ENCODE measurements at places on chromosomes 7 and 10.

DNA sequence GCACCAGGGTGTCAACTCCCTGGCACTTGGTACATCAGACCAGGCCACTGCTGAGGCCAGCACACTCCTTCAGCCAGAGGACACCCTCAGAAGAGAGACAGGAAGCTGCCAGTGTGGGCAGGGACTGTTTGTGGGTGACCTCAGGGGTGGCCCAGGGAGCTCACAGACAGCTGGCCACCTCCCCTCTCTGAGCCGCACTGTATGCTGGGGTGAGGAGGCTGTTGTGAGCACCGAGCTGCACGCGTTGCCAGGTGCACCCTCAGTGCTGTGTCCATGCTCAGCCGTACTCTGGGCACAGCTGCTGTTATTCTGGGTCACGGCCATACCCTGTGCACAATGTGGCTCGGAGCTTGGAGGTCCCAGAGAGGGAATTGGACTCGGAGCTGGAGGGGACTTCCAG, 61.5 kb upstream of the NANOS1 start:
- DNase-seq = no peak

- no peak for DNase-seq
These were observed 345.2 kb upstream of the C7orf33 start for GRCh38 chr7:148245381-148245780.

GRCh38 chr7:17013204-17013603, 131.4 kb upstream of the AGR3 start:
- no peak for DNase-seq

- DNase-seq = no peak
These were observed 327.1 kb downstream of the BICC1 start for GRCh38 chr10:58839771-58840170.

DNA sequence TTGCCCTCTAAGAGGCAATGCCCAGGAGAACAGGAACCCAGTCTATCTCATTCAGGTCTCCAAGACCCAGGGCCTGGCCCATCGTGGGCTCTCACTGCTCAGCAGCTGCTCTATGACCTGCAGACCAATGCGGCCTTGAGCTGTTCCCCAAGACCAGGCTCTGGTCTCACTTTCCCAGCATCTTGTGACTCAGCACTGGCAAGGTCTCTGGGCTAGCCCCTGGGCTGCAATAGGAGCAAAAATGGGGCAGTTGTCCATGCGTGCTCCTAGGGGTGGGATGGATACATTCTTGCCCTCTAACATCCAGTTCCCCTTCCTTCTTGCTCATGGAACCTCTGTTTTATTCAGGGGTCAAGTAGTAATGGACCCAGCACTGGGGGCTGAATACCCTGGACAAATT, 13.5 kb downstream of the GCK start:
- DNase-seq = no peak

DNA sequence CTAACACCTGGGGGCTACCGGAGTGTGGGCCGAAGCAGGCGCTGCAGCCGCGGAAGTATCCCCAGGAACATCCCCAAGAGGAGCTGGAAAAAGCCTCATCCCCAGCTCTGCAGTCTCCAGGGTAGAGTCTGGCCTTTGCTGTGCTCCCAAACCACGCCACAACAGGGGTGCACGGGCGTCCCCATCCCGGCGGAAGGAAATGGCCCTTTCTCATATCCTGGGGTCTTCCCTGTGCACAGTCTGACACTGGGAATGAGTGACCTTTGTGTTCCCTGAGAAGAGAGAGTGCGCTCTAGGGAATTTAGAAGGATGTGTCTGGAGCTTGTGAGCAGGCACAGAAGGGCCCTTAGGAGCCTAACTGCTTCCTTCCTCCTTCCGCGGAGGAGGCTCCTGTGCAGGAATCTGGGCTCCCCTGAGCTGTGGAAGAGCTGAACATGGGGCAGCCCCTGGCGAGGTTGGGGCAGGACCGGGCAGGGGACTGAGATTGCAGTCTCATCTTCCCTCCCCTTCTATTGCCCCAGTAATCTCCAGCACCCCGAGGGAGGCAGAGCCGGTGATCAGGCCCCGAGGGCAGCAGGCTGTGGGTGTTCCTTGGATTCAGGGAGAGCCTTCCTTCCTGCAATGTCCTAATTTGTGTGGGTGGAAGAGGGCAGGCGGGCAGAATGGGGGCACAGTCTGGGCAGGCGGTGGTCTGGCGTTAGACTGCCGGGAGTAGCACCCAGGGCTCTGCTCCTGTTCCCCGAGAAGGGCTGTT, 1.3 kb downstream of the REPIN1 start:
- no peak for DNase-seq

DNA sequence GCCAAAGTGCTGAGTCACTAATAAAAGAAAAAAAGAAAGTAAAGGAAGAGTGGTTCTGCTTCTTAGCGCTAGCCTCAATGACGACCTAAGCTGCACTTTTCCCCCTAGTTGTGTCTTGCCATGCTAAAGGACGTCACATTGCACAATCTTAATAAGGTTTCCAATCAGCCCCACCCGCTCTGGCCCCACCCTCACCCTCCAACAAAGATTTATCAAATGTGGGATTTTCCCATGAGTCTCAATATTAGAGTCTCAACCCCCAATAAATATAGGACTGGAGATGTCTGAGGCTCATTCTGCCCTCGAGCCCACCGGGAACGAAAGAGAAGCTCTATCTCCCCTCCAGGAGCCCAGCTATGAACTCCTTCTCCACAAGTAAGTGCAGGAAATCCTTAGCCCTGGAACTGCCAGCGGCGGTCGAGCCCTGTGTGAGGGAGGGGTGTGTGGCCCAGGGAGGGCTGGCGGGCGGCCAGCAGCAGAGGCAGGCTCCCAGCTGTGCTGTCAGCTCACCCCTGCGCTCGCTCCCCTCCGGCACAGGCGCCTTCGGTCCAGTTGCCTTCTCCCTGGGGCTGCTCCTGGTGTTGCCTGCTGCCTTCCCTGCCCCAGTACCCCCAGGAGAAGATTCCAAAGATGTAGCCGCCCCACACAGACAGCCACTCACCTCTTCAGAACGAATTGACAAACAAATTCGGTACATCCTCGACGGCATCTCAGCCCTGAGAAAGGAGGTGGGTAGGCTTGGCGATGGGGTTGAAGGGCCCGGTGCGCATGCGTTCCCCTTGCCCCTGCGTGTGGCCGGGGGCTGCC, at the start of gene IL6:
Gene IL6 (plus strand): TSS at position 294 of the 807 bp plus-strand sequence. CDS start 63 bp downstream, at position 357.
- DNase-seq = peak; percentile 47

GRCh38 chr7:25855854-25856782, 295.9 kb upstream of the NFE2L3 start:
- no peak for DNase-seq

DNA sequence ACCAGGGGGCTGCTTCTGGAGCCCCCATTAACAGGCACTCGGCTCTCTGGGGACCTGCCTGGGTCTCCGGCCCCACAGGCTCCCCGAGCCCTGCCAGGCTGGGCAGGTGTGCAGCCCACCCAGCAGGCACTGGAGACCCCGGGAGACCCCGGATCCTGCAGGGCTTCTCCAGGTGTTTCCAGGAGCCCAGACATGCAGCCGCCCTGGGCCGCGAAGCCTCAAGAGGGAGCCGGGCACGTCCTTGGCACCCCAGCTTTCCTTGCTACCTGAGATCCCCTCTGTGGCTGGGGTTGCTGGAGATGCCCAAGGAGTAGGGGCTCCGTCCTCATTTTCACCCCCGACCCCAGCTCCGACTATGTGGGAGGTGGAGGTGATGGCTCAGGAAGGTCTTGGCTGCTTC, 7.7 kb upstream of the AMZ1 start:
- no peak for DNase-seq

GRCh38 chr10:78873413-78873812, 195.4 kb upstream of the ZMIZ1 start:
- DNase-seq = no peak
